Suppressor macrophage treated with lipopolysaccharide for 4 hours (primary cell): ENCODE measurements at places on chromosomes 6 and 20.

DNA sequence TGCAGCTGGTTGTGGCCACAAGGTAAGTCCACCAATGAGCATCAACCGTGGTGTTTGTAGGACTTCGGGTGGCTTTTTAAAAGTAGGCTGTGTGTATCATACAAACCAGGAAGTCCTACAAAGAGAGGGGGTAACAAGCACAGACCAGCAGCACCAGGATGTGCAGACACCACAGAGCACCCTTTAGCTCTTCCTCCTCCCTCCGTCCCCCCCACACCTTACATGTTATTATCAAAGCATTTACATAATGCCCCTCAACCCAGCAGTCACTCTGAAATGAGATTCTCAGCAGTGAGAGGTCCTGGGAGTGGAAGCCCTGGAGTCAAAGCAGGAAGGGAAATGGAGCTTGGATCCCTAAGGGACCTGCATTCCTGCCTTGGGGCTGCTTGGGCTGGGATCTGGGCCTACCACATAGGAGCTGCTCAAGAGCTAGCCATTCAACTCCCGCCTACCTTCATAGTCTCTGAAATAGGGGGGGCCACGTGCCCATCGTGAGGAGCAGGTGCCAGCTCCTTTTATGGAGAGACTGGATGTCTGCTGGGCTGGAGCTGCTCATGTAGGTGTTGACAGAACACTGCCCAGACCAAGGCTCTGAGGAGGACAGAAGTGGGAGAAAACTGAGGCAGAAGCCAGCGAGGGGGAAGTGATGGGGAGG lies 90.6 kb downstream of the PSMB1 start:
- no peak for DNase-seq

DNA sequence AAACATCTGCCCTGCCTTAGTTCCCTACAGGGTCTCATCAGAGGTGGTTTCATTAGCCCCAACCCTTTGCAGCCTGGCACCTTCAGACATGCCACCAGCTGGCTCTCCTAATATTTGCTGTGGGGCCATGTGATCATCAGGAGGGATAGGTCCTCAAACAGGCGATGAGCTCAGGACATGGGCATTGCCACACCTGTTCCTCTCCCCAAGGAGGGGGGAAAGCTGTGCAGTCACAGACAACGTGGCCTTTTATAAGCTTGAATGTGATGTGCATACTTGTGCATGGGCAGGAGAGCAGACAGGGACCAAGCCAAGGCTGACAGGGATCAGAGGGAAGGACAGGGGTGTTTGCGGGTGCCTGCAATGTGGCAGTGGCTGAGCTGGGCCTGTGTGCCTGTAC lies 78.8 kb upstream of the ZNFX1 start:
- DNase-seq, result no peak

DNA sequence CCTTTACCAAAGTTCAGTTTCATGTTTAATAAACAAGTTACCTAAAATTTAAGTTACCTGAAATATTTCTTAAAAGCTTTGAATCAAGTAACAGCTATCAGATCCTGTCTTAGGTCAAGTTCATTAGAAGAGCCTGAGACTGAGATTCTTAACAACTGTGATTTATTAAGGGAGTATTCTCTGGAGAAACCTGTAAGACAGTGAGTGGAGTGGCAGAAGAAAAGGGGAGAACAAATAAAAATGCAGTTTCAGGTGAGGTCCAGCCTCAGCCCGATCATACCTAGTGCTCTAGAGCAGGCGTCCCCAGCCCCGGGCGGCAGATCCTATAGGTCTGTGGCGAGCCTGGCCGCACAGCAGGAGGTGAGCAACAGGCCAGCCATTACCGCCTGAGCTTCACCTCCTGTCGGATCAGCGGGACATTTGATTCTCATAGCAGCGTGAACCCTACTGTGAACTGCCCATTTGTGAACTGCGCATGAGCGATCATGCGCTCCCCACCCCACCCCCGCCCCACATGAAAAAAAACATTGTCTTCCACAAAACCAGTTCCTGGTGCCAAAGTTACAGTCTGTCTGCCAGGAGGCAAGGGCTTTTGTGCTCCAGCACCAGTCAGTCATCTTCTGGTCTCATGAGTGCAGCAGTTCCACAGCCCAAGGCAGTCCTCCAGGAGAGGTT lies 59.2 kb upstream of the ADGRB3 start:
- DNase-seq, result no peak

DNA sequence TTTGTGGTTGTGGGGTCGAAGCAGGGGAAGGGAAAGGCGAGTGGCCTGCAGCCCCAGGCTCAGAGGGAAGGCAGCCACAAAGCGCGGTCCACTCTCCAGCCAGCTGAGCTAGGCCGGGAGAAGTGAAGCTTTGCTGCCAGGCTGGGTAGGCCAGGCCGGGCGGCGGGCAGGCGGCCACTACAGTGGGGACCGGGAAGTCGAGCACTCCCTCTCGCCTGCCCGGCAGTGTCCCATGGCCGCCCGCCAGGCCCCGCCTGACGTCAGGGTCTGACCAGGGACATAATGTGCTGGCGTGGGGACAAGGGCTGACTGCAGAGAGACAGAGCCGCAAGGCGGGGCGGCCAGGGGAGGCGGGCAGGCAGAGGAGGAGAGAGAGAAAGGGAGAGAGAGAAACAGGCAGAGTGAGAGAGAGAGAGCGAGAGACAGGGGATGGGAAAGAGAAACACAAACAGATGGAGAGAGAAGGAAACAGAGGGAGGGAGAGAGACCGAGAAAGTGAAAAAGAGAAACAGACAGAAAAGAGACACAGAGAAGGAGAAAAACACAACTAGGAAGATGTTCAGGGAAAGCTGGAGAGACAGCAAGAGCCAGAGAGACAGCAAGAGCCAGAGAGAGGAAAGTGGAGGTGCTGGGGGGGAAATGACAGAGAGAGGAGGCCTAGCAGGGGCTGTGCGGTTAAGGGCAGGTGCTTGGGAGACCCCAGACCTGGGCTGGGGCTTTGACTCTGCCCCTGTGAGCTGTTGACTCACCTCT lies 94.5 kb upstream of the PTPN1 start:
- DNase-seq, result no peak

DNA sequence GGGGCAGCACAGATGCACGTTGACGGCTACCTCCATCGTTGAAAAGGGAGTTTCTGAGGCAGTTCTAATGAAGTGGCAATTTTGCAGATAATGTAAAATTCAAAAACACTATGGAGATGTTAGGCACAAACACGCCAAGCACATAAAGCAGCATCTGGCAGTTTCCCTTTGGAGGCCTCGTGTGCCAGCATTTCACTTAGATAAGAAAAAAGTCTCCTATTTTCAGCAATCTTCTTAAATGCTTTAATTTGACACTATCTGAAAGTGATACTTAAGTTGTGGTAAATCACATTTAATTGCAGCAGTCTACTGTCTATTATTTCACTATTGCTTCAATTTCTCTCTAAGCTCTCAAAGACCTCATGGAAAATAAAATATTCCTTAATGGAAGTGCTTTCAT lies 125.3 kb upstream of the PROKR2 start:
- DNase-seq, result no peak

GRCh38 chr20:931401-931800 lies 15.3 kb upstream of the ANGPT4 start:
- peak; percentile 12 for DNase-seq

- DNase-seq, result peak; percentile 75
These were observed 968 bp upstream of the ZMYND8 start for GRCh38 chr20:47357296-47358038.

DNA sequence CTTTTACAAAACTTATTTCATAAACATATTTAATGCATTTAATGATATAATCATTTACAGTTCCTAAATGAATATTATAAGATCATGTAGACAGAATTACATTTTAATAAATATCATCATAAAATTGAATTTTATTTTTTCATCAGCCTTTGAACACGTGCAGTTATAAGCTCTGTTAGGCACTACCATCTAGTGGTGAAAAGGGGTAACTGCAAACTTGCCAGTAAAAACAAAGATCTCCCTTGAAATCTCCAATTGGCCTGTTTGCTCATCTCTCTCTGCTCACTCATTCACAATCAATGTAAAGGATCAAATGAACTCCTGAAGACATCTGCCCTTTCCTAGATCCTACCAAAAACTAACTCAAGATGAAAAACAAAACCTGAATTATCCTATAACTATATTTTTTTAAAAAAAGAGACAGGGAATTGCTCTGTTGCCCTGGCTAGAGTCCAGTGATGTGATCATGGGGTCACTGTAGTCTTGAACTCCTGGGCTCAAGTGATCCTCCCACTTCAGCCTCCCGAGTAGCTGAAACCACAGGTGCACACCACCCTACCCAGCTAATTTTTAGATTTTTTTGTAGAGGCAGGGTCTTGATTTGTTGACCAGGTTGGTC lies 31.7 kb downstream of the SAMHD1 start:
- peak; percentile 71 for DNase-seq

DNA sequence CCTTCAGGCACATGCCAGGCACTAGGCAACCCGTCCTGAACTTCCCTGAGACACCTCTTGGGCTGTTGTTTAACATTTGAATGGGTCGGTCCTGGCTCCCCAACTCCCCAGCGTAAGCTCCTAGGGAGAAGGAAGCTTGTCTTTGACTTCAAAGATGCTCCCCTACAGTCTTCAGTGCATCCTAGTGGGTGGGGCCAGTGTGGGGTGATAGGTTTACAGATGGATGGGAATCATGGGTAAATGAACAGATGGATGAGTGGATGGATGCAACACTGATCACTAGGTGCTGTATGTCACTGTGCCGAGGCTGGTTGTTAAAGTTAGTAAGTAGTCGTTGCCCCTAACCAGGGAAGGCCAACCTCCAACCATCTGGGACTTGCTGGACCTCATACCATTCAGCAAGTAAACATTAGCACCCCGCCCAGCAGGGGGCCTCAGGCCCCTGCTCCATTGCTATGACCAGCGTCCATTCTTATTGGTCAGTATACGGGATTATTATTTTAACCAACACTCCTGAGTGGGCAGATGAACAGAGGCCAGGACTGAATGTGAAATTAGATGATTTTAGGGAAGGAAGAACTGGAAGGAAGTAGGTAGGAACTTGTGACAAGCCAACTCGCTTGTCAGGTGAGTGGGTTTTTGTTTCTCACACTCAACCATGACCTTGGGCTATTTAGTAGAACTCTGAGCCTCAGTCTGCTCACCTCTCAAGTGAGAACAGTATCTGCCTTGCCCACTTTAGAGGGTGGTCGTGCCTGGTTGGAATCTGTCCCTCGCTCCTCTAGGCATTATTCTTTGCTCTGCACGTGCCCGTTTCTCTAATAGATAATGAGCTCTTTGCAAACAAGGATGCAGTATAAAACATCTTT lies 82.9 kb upstream of the FOXP4 start:
- peak; percentile 80 for DNase-seq

GRCh38 chr20:23513164-23513563 lies 22.2 kb downstream of the CST8 start:
- DNase-seq, result peak; percentile 16

- DNase-seq, result no peak
These were observed 66.0 kb upstream of the RIN2 start for GRCh38 chr20:19692100-19692499.

GRCh38 chr20:42594011-42594410 lies 595.7 kb downstream of the PTPRT start:
- DNase-seq, result no peak

DNA sequence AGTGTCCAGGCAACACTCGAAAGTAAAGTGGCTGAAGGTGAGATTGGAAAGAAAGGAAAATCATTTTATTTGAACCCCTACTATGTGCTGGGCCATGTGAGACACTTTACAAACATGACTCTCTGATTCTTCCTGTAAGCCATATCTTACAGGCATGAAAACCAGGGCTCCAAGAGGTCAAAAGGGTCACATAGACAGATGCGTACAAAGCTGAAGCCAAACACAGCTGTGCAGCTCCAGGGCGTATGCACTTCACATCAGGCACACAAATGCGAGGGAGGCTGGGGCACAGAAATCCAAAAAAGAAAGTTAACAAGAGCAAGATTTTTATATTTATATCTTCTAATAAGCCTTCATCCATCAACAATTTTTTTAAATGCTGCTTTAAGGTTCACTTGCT lies 176.5 kb downstream of the PHACTR1 start:
- DNase-seq, result no peak

DNA sequence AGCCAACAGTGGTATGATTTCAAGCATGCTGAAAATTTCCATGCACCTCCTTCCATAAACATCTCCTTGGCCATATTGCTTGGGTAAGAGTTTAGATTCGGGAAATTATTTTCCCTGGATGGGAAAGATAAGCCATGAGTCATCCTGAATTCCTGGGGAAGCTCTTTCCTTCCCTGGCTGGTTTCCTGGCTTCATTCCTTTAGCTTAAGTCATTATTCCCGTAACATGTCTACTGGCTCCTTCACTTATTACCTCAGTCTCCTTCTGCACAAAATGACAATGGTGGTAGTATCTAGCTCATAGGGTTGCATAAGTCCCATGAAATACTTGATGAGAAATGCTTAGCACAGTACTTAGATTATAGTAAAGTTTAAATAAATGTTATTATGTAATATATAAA lies 27.6 kb downstream of the TINAG start:
- no peak for DNase-seq

- DNase-seq, result peak; percentile 79
These were observed 10.6 kb downstream of the RPS10 start for GRCh38 chr6:34414999-34415858.

- peak; percentile 69 for DNase-seq
These were observed 27.8 kb downstream of the FYN start for GRCh38 chr6:111845441-111845871.

DNA sequence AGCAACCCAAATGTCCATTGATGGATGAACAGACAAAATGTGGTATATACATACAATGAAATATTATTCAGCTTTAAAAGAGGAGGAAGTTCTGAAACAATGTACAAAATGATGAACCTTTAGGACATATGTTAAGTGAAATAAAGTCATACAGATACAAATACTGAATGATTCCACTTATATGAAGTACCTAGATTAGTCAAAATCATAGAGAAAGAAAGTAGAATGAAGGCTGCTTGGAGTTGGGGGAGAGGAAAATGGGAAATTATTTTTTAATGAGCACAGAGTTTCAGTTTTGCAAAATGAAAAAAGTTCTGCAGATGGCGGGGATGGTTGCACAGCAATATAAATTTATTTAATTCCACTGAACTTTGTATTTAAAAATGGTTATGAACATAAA lies 12.4 kb downstream of the COL19A1 start:
- no peak for DNase-seq

GRCh38 chr6:17503051-17503450 lies 97.1 kb upstream of the FAM8A1 start:
- DNase-seq, result no peak

GRCh38 chr6:87653074-87653962 lies 48.7 kb downstream of the AKIRIN2 start:
- DNase-seq, result no peak

DNA sequence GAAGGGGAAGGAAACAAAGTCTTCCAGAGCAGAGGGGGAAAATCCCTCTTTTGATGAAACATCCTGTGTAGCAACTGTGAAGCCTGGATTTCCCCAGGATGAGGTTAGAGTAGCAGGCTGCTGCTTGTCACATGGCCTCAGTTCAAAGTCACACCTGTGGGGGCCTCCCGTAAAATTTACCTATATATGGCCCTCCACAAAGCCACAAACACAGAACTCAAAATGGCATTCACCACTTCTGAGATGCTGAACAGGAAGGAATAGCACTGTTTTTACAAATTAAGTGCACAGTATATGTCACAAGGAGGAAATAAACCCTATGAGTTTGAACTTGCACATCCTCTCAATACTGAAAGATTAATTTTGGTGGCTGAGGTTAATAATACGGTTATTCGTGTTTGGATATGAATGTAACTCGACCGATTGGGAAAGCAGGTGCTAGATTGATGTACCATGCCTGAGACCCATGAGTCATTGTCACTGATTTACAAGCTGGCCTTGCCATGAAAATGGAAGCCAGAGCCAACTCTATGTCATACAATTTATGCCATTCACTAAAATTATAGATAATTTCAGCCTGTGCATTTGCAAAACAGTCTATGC lies 70.6 kb downstream of the SGK1 start:
- DNase-seq, result peak; percentile 85

- DNase-seq, result peak; percentile 37
These were observed 851 bp downstream of the SNX5 start for GRCh38 chr20:17967521-17968365.
